Ureter (tissue), 1 donor: ENCODE measurements at places on chromosomes 1 and 21. TPM values are rescaled to one million over a fixed set of nuclear protein-coding genes. Genes with fewer than 3 reads are reported as not detected.

DNA sequence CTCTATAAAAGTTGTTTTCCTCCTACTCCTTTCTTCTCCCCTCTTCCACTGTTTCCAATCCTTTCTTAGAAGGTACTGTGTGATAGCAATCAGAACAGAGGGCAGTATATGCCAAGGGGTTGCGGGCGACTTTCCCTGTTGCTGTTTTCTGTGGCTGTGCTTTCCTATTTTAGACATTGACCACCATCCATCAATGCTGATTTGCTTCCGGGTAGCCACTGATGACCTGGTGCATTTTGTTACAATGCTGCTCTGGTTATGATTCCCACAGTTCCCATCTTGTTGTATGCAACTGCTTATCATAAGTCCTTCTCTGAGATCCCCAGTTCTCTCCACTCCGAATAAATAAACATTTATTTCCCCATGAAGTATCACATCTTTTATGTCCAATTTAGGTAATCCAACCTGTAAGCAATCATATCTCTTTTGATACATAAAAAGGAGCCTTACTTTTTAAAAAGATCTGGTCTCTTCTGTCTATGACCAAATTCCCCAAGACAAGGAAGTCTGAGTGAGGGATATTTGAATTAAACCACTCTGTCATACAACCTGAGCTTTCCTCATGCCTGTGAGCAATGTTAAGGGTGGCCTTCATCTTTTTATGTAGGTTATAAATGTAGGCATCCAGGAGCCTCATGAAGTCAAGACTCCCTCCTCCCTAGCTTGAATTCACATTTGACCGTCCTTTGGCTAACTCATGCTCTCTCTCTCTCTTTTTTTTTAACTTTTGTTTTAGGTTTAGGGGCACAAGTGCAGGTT, 52.5 kb upstream of the CD55 start:
- no peak for DNase-seq

GRCh38 chr1:106846656-106847055, 209.8 kb upstream of the PRMT6 start:
- no peak for DNase-seq

GRCh38 chr1:198483006-198483405, 57.5 kb downstream of the ATP6V1G3 start:
- DNase-seq: no peak

GRCh38 chr1:9422911-9423505, 116.3 kb upstream of the SLC25A33 start:
- DNase-seq: no peak

GRCh38 chr1:99675994-99676393, 30.1 kb downstream of the PALMD start:
- DNase-seq: no peak

DNA sequence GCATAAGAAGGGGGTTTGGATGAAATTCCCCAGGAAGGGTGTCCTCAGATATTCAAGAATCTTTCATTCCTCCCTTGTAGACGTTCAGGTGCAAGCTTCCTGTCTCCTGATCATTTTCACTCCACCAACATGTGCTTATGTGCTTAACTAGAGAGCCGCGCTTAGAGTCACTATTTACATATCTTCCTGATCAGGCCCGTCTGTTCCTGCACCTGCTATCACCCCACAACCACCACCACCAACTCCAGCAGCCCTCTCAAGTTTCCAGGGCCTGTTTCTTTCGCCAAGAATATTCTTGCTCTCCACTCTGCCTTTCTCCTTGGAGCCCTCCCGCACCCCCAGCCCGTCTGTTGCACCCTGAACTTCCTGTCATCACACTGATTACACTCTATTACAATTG, 113.4 kb downstream of the SPSB1 start:
- DNase-seq: no peak

The PHLDA3 gene
- total RNA-seq: 75.4 TPM
